ENCODE measurements at places on chromosomes 4 and X. TPM values are rescaled to one million over a fixed set of nuclear protein-coding genes. Genes with fewer than 3 reads are reported as not detected.

DNA sequence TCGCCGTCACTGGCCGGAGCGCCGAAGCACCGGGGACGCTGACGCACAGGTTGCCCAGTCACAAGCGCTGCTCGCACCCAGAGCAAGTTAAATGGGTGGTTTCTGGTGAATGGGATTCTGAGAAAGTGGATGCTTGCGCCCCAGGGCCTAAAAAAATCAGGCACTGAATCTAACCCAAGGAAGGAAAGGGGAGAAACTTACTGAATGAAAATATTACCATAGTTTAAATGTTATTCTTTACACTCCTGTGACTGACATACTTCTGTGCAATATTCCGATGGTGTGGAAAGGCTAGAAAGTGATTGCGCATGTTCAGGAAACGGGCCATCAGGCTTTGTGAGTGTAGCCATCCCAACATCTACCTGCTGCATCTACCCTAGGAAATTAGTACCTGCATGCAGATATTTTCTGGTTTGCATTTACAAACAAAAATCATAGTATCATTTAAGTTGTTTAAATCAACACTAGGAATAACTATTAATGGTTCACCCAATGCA is 838 bp upstream of the ABCG2 start:
- DNase-seq, result peak; percentile 21

GRCh38 chrX:150983521-150984168 is 510 bp downstream of the HMGB3 start:
- DNase-seq, result peak; percentile 1

GRCh38 chr4:42638993-42639392 is 17.9 kb downstream of the ATP8A1 start:
- no peak for DNase-seq

- DNase-seq, result no peak
Measured at GRCh38 chr4:134560728-134561127, 359.1 kb upstream of the PABPC4L start.

GRCh38 chr4:126784966-126785580 is 847.7 kb upstream of the INTU start:
- DNase-seq, result no peak

GRCh38 chrX:40172401-40173142 is 74.8 kb upstream of the BCOR start:
- peak; percentile 46 for DNase-seq

DNA sequence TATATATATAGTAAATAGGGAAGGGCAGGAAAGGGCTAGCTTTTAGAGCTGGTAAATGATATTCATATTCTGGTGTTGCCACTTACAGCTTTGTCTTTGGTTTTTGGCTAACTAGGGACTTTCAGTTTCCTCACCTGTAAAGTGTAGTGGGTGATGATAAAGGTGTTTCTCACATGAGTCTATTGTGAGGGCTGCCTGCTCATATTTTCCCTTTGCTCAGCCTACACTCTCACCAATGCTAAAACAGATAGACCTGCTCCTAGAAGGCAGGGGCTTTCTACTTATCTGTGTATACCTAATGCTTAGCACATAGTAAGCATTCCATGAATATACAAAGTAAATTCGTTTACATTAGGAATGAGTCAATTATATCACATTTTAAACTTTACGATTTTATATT is 137.2 kb upstream of the HS3ST1 start:
- DNase-seq, result no peak

DNA sequence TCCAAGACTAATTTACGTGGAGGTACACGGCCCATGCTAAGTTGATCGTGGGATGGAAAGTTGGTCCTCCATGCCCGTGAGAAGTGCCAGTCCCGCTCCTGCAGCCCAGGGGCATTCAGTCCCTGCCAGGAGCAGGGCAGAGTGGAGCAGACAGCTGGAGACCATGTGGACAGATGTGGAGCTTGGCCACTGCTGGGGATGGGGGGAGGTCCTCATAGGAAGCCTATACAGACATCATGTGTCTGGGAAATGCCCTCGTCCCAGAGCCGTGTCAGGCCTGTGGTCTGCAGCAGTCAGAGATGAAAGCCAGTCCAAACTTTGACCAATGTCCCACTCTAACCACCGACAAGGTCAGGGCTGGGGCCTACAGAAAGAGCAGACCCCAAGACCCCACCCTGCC is 118.4 kb downstream of the CPZ start:
- no peak for DNase-seq

DNA sequence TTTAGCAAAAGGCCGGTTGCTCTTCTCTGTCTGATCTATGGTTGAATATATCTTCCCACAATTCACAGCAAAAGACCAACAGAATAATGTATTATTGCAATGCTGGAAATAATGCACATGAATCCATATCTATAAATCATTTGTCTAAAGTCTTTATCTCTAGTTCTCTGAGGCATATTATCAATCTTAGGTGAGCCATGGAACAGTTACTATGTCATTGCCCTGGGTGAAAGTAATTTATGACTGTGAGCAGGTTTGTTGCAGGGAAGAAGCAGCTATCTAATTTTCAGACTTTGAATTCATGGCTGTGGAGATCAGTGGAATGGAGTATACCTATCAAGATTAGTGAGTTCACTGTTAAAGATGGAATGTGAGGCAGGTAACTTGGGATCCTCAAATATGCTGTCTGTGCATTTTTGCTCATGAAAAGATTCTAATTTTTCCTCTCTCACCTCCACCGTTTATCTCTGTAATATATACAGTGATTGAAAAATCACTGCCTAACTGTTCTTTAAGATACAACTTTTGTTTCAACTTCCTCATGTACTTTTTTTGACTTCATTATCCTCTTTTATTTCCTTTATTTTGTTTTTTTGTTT is 256.8 kb upstream of the ARSJ start:
- no peak for DNase-seq

DNA sequence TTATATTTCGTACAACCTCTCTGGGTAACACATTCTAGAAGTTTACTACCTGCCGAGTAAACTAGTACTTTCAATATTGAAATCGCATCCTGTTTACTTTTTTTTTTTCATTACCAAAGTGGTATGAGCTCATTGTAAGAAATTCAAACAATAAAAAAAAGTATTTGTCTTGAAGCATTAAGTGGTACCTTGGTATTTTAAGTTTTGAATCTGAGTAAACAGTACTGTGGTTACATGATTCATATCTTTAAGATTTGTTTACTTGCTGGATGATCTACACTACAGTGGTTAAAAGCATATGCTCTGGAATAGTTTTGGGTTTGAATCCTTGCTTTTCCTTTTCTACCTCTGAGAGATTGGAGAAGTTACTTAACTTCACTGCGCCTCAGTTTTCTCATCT is 3.8 kb upstream of the MMGT1 start:
- no peak for DNase-seq

- no peak for DNase-seq
Measured at GRCh38 chr4:155007660-155008176, 200.7 kb upstream of the NPY2R start.

DNA sequence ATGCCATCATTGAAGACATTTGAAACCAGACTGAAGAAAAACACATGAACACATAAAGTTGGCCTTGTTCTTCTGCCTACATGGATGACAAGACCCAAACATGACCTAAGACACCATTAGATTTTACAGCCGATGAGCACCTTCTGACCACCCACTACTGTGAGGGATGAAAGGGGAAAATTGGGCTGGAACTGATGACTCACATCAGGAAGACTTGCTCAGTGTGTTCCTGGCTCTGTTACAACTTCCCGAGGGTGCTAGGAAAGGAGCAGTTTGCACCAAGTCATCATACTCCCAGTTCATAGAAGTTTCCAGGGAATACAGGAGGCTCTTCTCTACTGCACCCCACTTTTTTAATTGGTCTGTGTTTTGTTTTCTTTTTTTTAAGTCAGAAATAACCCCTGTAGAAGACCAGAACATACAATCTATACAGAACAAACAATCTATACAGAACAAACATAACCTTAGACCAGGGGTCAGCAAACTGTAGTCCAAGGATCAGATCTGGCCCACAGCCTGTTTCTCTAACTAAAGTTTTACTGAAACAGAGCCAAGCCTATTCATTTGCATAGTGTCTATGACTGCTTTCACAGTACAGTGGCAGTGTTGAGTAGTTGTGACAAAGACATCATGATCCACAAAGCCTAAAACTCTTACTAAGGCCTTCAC is 25.3 kb downstream of the BTC start:
- DNase-seq, result peak; percentile 45

DNA sequence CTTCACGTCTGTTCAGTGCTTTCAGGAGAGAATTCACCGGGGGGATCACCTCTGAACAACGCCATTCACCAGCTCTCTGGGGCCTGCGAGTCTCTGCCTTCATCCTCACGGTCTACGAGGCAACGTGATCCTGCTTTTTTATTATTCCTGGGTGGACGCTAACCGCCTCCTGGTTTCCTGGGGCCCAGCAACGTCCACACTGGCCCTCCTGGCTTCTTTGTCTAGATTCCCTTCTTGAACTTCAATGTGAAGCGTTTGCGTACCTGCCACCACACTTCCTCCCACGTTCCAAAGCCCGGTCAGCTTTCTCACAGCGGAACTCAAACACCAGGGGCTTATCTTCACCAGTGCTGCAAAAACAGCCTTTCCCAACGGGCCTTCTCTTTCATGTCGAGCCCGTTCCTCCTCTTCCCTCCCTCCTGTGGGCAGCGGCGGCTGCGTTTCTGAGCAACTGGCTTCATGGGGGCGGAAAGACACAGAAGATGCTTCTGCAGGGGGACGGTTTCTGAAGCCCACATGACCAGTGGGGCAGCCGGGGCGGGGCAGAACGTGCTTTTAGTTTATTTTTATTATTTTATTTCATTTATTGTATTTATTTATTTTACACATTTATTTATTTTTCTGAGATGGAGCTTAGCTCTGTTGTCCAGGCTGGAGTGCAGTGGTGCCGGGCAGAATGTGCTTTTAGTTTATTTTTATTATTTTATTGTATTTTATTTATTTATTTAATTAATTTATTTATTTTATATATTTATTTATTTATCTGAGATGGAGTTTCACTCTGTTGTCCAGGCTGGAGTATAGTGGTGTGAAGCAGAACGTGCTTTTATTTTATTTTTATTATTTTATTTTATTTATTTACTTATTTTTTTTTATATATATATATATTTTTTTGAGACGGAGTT is 64.6 kb downstream of the CRLF2 start:
- no peak for DNase-seq

DNA sequence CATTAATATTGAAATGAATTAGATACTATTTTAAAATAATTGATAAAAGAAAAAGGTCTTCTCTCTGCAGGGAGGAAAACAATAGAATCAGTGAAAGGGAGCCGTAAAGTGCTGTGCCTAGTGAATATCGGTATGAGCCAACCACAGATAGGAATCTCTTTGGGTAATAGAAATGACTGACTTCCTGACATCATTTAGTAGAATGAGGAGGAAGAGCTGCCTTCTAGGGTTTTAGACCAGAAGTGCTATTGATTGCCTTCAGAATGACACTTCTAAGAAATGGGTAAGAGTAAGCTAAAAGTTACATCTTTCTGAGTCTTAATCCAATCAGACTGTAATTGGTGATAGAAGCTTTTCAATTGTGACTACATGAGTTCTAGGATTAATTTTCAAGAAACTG is 134.0 kb upstream of the MAP9 start:
- DNase-seq, result no peak

DNA sequence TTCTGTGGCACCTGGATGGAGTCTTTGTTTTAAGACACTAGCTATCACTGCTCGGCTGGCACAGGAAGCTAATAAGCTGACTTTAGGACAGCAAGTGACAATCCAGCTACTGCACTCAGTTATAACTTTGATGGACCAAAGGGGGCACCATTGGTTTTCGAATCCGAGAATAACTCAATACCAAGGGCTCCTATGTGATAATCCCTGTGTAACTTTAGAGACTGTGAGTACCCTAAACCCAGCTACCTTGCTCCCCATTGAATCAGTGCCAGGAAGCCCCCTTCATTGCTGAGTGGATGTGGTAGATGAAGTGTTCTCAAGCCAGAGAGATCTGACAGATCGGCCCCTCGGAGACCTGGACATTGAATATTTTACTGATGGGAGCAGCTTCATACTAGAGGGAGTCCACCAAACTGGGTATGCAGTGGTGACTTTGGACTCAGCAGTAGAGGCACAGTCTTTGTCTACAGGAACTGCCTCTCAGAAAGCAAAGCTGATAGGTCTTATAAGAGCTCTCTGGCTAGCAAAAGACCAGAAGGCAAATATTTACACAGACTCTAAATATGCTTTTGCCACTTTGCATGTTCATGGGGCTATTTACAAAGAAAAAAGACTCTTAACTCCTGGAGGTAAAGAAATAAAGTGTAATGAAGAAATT is 35.5 kb upstream of the UGT2B7 start:
- DNase-seq, result no peak

- DNase-seq, result no peak
Measured at GRCh38 chr4:138182838-138183426, 59.2 kb downstream of the SLC7A11 start.

DNA sequence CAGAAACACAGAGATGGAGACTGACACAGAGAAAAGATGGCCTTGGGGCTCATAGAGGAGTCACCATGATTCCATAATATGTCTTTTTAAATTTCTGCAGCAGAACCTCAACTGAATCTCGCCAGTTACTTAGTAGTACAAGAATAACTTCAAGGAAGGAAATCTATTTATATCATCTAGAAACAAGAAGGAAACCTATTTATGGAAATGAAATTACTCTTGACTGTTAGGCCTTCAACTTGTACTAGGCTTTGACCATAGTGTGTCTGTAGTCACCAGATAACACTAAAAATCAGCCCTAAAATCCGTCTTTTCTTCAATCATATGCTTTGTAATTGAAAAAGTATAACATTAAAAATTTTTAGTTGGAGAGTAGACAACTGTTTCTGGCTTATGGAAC is 740.4 kb downstream of the TRIML1 start:
- DNase-seq, result no peak

- DNase-seq, result peak; percentile 45
Measured at GRCh38 chr4:53931461-53931961, 132.9 kb downstream of the CHIC2 start.

- DNase-seq, result no peak
Measured at GRCh38 chr4:98536631-98537030, 121.8 kb downstream of the TSPAN5 start.

DNA sequence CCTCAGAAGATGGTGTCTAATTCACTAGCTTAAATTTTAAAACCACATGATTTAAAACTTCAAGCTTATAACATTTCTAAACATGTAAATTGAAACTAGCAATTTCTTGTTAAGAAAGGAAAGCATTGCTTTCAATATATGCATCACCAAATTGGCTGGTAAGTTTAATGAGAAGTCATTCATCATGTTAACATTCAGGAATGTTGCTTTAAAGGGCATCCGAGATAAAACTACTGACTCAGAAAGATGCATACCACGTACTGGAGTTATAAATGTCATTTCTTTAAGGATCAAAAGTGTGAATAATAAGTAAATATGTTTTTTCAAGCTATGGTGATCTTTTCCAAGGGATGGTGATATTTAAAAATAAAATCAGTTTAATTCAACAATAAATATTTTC is 83.3 kb upstream of the VCX2 start:
- no peak for DNase-seq

Gene MAGEA1
- not detected for total RNA-seq

Gene BEND4
- total RNA-seq, result 0.12 TPM

Gene BGN
- total RNA-seq, result 94.7 TPM

Gene ASB12
- not detected for total RNA-seq

Gene SMARCA5
- 22.5 TPM for total RNA-seq
